ENCODE measurements at places on chromosomes 13 and 19. TPM values are rescaled to one million over a fixed set of nuclear protein-coding genes. Genes with fewer than 3 reads are reported as not detected.

Gene ZNF570
- total RNA-seq = 12.6 TPM

Gene C3
- 1.5 TPM for total RNA-seq

DNA sequence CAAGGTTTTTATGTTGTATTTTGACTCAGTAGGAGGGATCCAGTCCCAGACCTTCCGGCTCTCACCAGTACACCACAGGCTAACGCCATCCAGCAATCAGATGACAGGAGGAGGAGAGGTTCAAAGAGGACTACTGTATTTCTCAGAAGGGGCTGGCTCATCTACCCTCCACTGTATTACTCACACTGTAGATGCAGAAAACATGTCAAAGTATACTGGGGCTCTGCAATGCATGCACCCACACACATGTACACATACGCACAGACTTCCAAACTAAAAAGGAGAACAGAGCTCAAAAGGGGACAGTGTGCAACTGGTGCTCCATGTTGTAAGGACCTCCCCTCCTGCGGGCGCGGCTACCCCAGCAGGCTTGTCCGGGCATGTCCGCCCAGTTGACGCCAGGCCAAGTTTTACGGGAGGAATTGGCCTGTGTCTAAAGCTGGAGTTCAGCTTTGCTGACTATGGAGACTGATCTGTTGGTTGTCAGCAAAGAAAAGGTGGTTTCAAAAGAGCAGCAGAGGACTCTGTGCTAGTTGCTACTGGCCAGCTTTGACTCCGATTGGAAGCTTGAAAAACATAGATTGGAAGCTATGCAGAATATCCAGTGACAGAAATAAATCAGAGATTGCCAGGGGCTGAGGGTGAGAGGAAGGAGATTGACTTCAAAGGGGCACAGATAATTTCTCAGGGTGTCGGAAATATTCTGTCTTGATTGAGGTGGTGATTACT, 314.2 kb downstream of the DLEU7 start:
- DNase-seq = no peak

DNA sequence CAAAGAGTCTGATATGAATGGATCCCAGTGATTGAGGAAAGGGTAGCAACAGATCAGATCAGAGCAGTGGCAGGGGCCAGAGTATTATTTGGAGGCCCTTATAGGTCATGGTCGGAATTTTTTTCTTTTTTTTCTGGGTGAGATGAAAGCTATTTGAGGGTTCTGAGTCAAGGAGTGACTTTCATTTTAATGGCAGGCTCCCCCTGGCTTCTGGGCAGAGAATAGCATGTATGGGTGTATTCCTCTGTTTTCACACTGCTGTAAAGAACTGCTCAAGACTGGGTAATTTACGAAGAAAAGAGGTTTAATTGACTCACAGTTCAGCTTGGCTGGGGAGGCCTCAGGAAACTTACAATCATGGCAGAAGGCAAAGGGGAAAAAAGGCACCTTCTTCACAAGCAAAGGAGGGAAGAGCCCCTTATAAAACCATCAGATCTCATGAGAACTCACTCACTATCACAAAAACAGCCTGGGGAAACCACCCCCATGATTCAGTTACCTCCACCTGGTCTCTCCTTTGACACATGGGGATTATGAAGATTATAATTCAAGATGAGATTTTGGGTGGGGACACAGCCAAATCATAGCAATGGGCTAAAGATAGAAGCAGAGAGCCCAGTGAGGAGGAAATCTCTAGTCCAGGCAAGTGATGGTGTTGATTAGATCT, 3.0 kb upstream of the SLC6A16 start:
- DNase-seq = no peak

DNA sequence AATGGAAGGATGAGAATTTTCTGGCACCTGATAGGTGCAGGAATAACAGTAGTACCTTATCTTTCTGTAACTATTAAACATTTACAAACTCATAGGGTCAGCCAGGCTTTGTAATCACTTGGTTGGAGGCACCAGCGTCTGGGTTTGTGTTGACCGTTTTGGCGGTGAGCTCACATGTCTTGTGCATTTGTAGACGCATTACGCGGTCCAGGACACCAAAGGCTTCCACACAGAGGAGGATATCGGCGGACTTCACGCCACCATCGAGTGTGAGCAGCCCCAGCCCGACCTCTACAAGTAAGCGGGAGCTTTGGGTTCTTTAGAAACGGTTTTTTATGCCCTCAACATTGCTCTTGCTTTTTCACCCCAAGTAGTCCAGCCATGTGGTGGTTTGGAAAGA, 129.3 kb downstream of the ATP11A start:
- DNase-seq = no peak

- DNase-seq = no peak
These were observed 5.3 kb downstream of the SBNO2 start for GRCh38 chr19:1168572-1169410.

DNA sequence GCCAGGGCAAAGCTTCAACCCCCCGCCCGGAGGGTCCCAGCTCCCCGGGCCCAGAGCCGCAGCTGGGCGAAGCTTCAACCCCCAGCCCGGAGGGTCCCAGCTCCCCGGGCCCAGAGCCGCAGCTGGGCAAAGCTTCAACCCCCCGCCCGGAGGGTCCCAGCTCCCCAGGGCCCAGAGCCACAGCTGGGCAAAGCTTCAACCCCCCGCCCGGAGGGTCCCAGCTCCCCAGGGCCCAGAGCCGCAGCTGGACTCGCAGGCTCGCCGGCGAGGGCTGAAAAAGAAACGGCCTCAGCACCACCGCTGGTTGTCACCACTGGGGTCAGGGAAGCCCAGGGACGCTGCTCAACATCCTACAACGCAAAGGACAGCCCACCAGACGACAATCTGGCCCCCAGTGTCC, 5.2 kb downstream of the REXO1 start:
- no peak for DNase-seq

DNA sequence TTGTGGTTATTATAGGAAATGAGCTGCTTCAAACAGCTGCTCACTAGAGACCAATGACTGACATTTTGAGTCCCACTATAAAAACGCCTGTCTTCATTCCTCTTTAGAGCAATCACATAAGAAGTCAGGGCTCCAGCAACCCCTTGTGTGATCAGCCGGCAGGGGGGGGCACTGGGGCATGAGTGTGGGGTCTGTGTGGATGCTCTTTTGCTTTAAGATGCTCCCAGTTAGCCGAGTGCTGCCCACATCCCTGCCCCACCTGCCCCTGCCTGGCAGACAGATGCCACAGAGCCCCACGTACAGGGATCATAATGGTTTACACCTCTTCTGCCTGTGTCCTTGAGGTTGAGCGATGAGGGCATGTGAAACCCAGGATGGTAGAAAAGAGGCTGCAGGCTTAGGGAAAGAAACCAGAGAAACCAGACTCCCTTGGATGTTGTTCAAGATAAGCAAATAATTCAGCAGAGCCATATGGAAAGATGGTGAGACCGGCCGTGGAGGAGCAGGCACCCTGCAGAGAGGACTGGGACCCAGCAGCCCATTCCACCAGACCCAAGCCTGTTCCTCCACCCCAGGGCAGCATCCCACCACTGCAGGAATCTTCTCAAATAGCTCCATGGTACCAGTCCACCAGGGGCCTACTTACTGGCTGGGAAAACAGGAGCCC, 55.4 kb downstream of the CHST8 start:
- DNase-seq = no peak

- no peak for DNase-seq
These were observed 7.5 kb upstream of the RGL3 start for GRCh38 chr19:11426656-11427055.

DNA sequence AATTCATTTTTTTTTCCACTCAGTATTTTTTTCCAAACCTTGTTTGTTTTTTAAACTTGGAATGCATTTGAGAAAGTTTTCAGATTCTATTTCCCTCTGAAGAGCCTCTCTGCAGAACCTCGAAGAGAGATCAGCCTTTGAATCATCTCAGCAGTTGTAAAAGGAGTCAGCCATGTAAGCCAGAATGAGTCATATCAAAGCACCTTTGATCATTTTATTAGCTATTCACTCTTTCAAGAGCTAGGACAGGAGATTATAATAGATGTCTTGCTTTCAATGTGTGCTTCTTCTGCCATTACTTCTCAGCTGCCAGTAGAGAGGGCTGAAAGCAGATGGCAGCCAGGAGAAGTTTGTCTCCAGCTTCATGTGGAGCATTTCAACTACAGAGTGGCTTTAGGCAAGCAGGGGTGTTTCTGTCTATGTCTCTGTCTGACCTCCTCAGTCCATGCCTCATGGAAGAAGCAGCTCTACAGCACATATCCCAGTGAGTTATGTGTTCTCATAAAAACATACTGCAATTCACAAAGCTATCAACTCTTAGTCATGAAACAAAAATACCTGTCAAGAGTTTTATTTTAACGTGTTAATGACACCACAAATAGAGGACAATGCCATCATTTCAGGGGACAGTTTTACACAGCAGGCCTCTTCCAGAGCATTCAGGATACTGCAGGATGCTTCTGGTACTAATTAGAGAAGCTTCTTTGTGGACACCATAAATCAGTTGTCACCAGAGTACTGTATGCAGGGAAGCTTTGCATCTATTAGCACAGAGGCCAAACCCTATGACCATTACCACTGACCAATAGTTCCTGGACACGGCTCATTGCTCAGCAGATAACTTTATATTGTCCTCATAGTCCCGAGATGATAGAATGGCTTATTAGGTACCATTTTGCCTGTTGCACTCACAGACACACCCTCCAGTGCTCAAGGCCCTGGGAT, 94.3 kb downstream of the NHLRC3 start:
- no peak for DNase-seq

- no peak for DNase-seq
These were observed 446.7 kb upstream of the SPRY2 start for GRCh38 chr13:80787604-80788003.

- DNase-seq = no peak
These were observed 13.3 kb upstream of the ACP7 start for GRCh38 chr19:39070888-39071287.

GRCh38 chr13:27263438-27263837, 7.2 kb upstream of the RASL11A start:
- DNase-seq = no peak

DNA sequence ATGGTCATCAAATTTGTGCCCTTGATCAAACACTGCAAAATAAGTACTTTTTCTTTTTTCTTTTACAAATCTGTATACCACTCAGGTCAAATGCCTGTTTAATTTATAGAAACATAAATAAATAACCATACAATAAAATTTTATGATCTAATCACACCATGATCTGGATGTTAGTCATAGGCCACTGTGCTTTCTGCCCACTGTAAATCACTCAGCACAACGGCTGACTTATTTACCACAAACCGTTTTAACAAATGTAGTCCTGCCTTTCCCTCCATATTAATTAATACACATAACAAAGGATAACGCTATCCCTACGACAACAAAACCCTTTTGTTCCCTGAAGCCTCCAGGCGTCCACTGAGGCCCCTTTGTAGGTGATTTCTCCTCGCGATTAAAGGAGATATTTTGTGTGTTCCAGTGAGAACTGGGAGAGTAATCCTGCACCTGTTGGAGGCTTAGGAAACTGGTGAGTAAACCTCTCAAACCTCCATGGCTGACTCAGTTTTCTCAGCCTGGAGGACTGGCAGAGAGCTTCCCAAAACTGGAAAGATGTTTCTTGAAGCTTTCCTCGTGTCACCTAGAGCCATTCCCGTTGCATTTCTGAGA, 477.1 kb upstream of the SGCG start:
- no peak for DNase-seq

DNA sequence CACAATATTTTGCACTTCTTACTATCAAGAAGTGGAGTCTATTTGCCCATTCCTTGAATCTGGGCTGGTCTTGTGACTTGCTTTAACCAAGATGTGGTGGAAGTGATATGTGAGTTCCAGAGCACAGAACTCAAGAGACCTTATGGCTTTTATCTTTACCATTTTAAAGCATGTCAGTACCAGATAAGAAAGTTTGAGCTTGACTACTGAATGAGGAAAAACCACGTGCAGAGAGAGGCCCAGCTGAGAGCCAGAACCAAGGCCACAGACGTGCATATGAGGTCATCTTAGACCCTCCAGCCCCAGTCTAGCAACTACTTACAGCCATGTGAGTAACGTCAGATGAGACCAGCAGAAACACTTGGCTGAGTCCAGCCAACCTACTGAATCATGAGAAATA, 6.3 kb upstream of the CDK8 start:
- DNase-seq = no peak

GRCh38 chr19:14072535-14073260, at the start of gene MISP3:
Gene MISP3 (plus strand): TSS chr19:14072786. CDS start chr19:14073310, 524 bp downstream.
- no peak for DNase-seq

DNA sequence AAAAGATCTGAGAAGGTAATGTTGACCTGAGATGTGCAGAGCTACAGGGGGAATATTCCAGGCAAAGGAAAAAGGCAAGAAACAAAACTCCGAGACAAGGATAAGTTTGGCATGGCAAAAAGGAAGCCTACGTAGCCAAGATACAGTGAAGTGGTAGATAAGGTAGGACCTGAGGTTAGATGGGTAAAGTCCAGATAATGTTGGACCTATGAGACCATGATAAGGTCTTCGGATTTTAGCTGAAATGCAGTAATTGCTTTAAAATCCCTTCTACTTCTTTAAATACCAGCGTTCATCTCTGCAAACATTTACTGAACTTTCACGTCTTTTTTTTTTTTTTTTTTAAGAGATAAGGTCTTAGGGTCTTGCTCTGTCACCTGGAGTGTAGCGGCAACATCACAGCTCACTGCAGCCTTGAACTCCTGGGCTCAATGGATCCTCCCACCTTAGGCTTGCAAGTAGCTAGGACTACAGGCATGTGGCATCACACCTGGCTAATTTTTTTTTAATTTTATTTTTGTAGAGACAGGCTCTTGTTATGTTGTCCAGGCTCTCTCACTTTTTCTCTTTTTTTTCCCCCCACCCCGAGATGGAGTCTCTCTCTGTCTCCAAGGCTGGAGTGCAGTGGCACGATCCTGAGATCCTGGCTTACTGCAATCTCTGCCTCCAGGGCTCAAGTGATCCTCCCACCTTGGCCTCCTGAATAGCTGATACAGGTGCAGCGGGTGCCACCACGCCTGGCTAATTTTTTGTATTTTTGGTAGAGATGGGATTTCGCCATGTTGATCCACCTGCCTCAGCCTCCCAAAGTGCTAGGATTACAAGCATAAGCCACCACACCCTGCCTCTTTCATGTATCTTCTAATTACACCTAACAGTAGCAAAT, 4.2 kb upstream of the WBP4 start:
- DNase-seq = no peak

- peak; percentile 8 for DNase-seq
These were observed 7.0 kb upstream of the F10 start for GRCh38 chr13:113115363-113116205.

GRCh38 chr13:51717786-51718398, 86.1 kb downstream of the DHRS12 start:
- no peak for DNase-seq

All from progenitor cell of endocrine pancreas (in vitro differentiated cells).